Stimulated activated naive CD4-positive, alpha-beta T cell (primary cell): ENCODE measurements at places on chromosomes 11 and 22.

DNA sequence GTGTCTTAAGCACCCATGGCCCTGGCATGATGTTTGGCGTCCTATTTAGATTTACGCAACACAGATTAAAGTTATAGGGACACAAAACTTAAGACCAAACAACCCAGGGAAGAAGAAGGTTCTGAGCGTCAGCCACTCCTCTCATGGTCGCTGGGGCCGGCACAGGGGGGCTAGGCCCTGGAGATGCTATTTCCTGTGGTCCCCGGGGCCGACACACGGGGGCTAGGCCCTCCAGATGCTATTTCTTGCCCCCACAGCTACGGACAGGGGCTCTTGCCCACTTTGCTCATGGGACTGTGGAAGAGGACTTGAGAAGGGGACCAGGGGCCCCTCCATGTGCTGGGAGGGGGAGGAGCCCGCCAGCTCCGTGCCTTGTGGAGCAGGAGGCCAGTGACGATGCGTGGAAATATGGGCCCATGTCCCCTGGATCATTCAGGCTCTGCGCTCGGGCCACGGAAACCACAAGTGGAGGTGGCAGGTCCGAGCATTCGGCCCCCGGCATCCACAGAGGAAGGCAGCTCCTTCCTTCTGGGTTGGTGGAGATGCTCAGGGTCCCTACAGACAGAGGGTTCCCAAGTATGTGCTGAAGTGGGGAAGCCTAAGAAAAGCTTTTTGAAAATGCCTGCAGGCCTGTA lies 711.1 kb downstream of the BRD1 start:
- no peak for DNase-seq

- DNase-seq: no peak
Measured at GRCh38 chr11:17950644-17951043, 62.2 kb downstream of the SERGEF start.

DNA sequence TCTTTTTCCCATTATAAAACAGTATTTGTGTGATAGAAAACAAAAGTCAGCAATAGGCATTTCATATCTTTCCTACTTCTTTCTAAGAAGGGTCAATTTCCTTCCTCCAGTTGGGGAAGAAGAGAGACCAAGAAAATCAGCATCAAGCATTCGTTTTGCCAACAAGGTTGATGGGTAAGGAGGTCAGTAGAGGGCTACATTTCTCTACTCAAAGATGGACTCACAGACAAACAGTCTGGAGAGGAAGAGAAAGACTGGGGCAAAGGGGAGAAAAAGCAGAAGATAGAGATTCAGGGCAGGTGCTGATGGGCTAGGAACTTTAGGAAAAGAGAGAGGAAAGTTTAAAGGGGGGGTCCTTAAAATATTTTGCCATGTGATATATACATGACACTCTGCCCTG lies 8.6 kb upstream of the MTNR1B start:
- no peak for DNase-seq

- no peak for DNase-seq
Measured at GRCh38 chr22:27870234-27871191, 48.5 kb downstream of the PITPNB start.

DNA sequence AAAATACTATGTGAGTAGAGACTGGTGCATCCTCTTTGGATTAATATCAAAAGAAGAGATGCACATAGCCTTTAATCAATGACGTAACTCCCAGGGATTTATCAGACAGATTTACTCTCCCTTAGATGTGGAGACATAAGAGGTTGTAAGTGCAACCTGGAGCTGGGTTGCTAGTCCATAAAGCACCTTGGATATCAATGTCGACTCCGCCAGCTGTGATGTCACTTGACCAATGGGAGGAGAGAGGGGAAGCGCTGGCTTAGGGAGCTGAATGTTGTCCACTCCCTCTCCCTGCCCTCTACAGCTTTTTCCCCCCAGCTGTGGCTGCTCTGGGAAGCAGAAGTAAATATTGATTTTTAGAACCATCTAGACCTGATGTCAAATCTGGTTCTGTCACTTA lies 28.9 kb upstream of the TMEM86A start:
- DNase-seq: no peak

DNA sequence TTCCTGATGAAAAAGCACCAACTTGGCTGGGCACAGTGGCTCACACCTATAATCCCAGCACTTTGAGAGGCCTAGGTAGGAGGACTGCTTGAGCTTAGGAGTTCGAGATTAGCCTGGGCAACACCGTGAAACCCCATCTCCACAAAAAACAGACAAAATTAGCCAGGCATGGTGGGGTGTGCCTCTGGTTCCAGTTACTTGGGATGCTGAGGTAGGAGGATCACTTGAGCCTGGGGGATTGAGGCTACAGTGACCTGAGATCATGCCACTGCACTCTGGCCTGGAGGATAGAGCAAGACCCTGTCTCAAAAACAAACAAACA lies 3.0 kb downstream of the HPS4 start:
- no peak for DNase-seq

DNA sequence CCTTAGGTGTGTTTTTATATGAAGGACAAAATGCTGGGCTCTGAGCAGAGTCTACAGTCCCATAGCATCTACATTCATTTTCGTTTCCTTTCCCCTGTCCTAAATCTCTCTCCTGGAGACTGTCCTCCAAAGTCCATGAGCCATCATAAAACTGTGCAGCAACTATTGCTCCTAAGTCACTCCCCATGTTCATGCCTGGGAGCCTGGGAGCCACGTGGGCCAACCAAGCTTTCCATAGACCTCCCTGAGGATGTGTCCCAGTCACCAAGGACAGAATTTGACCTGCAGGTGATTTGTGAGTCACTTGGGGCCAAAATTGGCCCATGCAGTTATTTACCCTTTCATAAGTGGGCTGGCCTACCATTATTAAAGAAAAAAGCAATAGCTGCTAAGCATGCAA lies 28.7 kb downstream of the EHF start:
- no peak for DNase-seq

- no peak for DNase-seq
Measured at GRCh38 chr22:28759861-28760560, 12.5 kb upstream of the CCDC117 start.

DNA sequence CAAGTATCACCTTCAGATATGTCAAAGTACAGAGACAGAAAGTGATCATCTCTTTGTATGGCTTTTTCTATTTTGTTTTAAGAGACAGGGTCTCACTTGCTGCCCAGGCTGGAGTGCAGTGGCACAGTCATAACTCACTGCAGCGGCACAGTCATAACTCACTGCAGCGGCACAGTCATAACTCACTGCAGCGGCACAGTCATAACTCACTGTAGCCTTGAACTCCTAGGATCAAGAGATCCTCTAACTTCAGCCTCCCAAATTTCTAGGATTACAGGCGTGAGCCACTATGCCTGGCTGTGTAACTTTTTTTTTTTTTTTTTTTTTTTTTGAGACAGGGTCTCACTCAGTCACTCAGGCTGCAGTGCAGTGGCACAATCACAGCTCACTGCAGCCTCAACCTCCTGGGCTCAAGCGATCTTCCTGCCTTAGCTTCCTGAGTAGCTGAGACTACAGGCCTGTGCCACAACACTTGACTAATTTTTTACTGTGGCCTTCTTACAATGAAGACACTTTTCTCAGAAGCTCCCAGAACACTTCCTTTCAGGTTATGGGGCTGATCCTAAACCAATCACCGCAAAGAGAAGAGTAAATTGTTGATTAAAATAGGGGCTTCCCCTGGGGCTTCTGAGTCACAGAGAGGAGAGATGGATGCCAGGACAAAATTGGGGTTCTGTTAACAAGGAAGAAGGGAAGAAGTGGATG lies 9.0 kb upstream of the HIKESHI start:
- no peak for DNase-seq

DNA sequence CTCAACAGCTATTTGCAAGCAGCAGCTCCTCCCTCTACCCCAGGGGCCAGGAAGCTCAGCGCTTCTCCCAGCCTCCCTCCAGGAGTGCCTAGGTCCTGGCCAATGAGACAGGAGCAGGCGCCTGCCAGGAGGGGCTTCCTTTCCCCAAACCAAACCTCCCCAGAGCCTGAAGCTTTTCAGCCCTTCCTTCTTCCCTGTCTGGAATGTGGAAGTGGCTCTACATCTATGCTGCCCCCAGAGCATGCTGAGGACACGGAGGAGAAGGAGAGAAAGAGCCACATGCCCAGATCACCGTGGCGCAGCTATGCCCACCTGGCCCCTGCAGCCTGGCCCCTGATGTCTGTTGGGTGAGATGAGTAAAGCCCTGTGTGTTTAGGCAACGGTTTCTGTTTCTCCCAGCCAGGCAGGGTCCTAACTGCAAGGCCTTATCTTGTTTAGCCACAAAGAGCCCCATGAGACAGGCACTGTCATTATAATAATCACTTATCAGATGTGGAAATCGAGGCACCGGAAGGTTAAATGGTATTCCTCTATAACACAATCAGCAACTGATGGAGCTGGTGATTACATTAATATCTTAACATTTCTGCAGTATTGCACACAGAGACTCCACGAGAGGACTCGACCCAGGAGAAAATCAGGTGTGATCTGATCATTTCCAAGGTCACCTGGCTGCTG lies 315.8 kb downstream of the CTTN start:
- DNase-seq: no peak

DNA sequence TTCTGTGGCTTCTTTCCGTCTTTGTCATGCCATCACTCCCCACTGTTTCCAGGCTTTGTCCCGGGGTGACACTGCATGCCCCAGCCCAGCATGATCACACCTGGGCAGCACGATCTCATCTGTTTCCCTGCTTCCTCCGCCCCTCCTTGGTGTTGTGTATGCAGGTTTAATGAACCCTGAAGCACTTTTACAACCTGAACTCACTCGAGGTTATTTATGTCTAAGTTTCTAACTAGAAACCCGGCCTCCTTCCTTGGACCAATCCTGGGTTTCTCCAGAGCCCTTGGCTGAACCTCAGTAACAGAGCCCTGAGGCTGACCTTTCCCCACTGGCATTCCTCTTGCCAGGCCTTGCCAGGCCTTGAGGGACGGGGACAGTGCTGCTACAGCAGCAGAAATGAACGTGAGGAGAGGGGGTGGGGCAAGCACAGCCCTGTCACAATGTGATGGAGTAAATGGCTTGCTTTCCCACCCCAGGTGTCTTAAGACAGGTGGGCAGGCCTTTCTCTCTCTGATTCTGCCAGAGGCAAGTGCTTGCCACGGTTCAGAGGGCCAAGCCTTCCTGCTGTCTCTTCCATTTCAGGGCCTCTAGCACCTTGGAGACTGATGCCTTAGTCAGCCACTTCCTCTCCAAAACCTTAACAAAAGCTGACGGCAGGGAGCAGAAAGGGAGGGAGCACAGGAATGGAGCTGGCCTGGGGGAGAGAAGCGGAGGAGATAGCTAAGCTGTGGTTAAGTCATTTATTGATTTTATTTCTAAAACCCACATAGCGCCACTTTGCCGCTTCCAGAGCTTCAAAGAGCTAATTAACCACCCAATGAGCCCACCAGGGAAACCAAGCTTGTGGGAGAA lies 3.1 kb upstream of the PYGM start:
- peak; percentile 34 for DNase-seq

- DNase-seq: no peak
Measured at GRCh38 chr22:43985532-43985931, 30.3 kb downstream of the SAMM50 start.

DNA sequence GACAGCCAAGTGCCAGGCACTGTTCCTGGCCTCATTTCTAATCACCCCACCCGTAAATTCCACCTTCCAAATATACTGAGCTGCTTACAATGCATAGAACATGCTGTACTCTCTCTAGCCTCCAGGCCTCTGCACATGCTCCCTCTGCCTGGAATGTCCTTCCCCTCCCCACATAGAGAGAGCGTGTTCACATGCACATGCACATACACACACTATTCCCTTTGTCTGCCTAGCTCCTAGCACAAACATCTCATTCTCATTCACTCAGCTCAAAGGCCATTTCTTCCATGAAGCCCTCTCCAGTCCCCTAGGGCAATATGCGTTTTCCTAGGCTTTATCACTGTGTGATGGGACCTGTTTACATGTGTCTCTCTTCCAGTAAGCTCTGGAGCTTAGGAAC lies 144.6 kb downstream of the WT1 start:
- DNase-seq: no peak

DNA sequence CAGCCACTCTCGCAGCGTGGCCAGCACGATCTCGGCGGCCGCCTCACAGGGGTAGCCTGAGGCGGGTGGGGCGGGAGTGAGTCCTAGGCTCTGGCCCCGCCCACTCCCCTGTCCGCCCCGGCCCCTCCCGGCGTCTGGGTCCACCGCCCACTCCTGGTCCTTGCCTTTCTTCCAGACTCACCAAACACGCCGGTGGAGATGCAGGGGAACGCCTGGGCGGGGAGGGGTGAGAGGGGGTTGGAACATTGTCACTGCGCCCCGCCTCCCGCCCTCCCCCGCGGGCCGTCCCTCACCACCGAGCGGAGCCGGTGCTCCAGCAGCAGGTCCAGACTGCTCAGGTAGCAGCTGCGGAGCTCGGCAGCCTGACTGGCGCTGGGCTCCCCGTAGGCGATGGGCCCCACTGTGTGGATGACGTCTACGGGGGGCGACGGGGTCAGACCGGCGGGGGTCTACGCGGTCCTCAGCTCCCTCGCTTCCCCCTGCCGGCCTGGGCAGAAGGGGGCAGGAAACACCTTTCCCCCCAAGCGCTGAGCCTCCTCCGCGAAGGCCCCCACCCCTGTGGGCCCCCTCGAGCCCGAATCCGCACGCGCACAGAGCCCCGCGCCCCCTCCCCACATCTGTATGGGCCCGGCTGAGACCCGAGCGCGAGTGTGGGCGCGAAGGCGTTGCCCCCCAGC lies 13.2 kb downstream of the OTUB1 start:
- DNase-seq: peak; percentile 57

DNA sequence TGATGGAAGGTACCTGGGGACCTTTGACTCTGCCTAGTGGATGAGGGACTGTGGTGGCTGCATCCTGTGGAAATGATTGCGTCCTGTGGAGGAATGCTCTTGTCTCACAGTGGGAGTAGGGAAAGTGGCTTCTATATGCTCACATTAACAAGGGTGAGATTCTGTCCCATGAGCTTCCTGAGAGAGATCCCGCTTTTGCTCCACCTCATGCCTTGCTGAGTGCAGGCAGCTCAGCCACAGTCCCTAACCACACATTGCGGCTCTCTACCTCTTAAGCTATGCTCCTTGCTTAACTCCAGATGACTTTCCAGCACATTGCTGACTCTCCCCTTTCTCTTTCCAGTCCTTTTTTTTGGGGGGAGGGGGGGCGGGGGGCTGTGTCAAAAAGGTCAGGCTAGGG lies 45.0 kb downstream of the TEAD1 start:
- DNase-seq: no peak

GRCh38 chr11:35820614-35821013 lies 123.2 kb upstream of the LDLRAD3 start:
- no peak for DNase-seq
